ENCODE measurements at places on chromosomes 5 and 9.

GRCh38 chr9:138020795-138021182 is 143.2 kb downstream of the CACNA1B start:
- DNase-seq, result no peak

DNA sequence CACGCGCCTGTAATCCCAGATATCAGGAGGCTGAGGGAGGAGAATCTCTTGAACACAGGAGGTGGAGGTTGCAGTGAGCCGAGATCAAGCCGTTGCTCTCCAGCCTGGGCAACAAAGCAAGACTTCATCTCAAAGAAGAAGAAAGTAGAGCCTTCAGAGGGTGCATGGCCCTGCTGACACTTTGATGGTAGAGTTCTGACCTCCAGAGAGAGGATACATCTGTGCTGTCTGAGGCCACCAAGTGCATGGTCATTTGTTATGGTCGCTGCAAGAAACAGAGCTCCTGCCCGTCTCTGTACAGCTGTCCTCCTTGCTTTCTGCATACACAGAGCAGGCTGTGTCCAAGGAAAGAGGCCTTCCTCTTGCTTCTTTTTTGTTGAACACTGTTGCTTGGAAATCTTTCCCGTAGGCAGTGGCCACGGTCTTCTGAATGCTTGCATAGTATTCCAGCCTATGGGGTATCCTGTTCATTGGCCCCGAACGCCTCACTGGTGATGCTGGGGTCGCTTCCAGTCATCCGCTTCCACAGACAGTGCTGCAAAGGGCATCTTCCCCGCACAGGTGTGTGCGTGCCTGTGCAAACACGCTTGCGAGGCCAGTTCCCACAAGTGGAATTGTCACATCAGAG is 36.8 kb upstream of the UNC5A start:
- DNase-seq, result no peak

DNA sequence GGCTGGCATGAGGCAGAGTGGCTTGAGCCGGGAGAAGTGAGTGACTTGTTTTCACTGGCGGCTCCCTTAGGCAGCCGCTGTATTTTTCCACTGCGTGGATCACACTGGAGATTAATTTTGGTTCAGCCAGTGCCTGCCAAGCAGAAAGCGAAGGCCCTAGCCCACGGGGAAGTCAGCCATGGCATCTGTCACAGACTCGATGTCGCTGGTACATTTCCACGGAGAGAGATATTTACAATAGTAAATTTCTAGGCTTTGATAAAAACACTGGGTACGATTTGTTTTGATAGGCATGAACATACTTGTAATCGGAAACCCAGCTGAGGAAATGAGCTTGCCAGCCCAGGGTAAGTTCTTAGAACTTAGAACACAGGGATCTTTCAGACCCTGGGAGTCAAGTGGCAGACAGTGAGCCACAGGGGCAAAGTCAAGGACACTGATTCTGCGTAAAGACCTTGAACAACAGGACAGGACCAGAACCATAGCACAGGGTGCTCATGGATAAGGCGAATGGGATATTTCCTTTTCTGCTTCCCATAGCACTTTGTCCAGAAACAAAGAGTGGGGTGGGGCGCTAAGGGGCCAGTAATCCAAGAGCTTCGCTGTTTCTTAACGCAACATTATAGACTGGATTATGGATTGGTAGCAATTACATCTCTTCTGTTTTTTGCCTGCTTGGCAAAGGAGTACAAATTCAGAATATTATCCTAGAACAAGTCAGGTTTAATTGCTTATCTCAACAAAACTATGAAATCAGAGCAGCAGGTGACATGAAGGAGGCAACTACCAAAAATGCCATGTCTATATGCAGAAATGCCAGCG is 4.5 kb downstream of the DUSP1 start:
- DNase-seq, result no peak

- DNase-seq, result no peak
Measured at GRCh38 chr5:52863715-52864290, 76.1 kb downstream of the ITGA1 start.

GRCh38 chr9:115810166-115810565 is 343.4 kb upstream of the PAPPA start:
- no peak for DNase-seq

DNA sequence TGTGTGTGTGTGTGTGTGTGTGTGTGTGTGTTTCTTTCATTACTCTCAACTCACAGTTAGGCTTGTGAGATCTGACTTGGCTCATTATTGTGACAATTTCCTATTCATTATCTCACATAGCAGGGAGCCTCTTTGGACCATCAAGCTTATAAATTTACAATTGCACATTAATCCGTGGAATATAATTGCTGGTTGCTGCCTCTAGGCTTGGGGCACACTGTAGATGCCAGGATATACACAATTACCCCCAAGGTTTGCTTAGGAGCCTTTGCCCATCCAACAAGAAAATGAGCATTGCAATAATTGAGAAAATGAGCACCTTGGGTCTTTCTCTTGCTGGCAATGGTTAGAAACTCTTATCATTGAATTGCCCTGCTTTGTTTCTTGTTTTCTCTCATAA is 161.6 kb upstream of the DMRTA1 start:
- DNase-seq, result no peak

- no peak for DNase-seq
Measured at GRCh38 chr5:154370119-154370518, 75.7 kb upstream of the SAP30L start.

- no peak for DNase-seq
Measured at GRCh38 chr5:83576341-83576740, 104.8 kb downstream of the VCAN start.

DNA sequence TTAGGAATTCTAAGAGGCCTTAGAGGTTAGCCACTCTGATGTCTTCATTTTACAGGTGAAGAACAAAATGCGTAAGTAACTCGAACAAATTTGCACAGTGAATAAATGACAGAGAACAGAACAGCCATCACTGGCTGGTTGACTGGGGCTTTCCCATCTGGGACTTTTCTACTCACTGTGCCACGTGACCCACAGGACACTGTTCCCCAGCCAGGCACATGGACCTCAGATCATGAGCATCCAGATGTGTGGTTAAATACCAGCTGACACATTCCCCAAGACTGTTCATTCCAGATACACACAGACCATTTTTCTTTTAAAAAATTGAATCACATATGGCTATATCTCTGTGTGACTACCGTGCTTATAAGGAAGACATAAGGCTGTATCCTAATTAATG is 25.8 kb upstream of the MED10 start:
- no peak for DNase-seq

DNA sequence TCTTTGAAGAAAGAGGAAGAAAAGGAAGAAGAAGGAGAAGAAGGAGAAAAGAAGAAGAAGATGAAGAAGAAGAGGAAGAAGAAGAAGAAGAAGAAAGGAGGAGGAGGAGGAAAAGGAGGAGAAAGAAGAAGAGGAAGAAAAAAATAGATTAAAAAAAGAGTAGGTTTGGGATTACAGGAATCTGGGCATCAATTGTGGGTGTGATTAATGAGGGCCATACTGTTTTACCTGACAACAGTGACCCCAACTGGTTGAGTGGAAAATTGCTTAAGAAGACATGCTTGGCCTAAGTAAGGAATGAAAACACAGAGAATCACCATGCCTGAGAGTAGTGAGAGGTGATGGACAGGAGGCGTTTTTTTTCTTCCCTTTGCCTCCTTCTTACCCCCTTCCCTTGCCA is 114.6 kb downstream of the FAM170A start:
- no peak for DNase-seq

GRCh38 chr9:124242331-124243194 is 15.2 kb upstream of the NEK6 start:
- no peak for DNase-seq

- DNase-seq, result no peak
Measured at GRCh38 chr9:127033061-127033460, 89.4 kb downstream of the ANGPTL2 start.

DNA sequence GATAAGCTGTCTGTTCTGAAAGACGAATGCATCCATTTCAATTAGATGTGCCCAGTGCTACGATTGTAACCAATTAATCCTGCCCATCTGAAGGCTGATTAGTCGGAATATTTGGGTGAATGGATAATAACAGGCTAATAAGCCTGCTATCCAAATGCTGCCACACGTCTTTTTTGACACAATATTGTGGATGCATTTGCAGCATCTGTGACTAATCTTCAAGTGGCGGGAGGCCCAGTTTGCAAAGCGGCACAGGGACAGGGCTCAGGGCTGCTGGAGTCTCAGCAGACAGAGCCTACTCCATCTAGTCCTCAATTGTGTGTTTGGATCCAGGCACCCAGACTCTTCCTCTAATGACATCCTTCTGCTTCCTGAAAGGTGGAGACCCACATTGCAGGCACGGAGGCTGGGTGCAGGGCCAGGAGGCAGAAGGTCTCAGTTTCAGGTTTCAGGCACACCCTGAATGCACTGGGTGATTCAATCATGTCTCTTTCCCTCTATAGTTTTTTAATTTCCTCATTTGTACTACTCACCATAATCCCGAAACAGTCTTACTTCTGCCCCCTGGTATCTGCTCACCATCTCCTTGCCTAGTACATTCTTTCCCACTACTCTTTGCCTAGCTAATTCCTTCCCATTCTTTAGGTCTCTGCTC is 169.6 kb downstream of the ASTN2 start:
- no peak for DNase-seq

- no peak for DNase-seq
Measured at GRCh38 chr9:131675437-131676022, 64.3 kb downstream of the RAPGEF1 start.

GRCh38 chr5:73827106-73827450 is 201.1 kb downstream of the ARHGEF28 start:
- no peak for DNase-seq

GRCh38 chr5:117680426-117680825 is 1105.8 kb upstream of the SEMA6A start:
- DNase-seq, result no peak

DNA sequence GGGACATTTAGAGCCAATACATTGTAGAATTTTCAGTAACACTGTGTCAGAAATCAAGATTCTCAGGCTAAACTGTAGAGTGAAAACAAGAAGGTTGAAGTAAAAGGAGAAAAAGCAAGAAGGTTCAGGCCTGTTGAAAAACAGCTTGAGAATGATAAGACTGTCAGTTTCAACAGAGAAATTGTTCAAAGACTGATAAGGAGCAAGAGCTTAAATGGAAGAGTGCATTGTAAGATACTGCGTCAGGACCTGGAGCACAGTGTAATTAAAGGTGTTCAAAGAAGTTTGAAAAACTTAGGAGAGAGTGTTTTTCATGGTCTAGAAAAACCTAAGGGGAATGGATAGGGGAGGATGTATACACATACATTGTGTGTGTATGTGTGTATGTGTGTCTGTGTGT is 408.3 kb downstream of the KDM4C start:
- DNase-seq, result no peak

DNA sequence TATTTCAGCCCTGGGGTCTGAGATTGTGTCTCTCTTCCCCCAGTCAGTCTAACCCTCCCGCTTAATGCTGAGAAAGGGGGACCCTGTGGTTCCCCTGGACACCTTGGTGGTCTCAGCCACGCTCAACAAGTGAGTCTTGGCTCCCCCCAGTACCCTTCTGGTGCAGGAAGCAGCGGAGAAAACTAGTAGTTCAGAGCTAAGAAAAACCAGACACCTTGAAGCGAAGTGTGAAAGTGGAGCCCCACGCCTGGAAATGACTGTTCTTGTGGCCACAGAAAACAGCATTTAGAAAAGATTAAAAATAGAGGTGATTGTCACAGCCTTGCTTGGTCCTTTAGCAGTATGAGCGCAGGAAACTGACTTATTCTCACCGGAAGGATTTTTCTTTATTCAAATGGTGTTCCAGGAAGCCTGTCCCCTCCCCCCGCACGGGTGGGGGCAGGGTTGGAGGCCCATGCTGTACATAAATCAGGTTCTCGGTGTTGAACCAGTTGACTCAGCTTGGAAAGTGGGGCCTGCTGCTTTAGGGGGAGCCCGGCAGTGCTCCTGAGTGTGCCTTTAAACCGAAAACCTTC is 8.1 kb downstream of the ARPC5L start:
- no peak for DNase-seq
